Cortex of kidney (tissue), 1 donor: ENCODE measurements at places on chromosomes 7 and 10.

DNA sequence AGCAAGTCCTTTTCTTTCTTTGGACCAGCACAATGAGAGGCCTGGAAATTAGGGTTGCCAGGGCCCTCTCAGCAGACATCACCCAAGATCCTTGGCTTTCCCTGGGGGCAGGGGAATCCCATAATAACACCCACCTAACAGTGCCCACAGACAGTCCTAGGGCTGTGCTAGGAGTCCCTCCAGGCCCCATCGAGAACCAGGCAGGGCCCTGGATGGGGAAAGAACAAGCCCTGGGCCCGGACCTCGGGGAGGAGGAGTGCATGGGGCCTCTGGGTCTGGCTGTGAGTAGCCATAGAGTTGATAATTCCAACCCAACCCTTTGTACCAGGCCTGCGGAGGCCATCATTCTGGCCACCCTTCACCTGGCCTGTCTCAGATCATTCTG, 201.2 kb upstream of the ZMIZ1 start:
- no peak for DNase-seq

DNA sequence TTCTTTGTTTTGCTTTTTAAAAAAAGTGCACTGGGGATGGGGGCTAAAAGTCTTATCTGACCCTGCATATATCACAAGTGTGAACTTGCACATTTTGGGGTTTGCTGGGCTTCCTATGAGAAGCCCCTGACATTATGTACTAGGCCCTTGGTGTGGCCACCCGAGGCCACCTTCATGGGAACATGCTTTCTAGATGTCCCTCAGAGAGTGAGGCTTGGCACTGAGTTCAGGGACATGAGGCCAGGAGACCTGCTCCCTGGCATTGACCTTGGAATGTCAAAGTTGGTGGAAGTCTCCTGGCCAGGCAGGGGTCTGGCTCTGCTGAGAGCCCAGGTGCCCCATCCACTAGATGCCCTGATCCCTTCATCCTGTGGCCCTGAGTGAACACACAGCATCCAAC, 536.2 kb downstream of the TCERG1L start:
- no peak for DNase-seq

GRCh38 chr10:30045961-30046360, 13.4 kb downstream of the JCAD start:
- DNase-seq: no peak

DNA sequence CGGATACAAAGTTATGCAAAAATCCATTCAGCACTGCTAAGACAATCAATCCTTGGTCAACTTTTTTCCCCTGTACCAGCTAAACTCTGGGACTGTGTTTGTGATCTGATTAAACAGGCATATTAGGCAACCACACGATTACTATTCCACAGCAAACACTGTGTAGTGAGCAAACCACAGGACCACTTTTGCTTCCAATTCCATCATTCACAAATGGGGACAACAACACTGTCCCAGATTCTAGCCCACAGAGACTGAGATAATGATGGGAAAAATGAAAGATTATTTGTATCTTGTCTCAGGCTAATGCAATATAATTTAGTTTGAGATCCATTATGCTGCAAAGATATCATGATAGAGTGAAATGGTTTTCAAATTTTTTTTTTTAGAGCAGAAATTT, 163.7 kb upstream of the AOAH start:
- no peak for DNase-seq

DNA sequence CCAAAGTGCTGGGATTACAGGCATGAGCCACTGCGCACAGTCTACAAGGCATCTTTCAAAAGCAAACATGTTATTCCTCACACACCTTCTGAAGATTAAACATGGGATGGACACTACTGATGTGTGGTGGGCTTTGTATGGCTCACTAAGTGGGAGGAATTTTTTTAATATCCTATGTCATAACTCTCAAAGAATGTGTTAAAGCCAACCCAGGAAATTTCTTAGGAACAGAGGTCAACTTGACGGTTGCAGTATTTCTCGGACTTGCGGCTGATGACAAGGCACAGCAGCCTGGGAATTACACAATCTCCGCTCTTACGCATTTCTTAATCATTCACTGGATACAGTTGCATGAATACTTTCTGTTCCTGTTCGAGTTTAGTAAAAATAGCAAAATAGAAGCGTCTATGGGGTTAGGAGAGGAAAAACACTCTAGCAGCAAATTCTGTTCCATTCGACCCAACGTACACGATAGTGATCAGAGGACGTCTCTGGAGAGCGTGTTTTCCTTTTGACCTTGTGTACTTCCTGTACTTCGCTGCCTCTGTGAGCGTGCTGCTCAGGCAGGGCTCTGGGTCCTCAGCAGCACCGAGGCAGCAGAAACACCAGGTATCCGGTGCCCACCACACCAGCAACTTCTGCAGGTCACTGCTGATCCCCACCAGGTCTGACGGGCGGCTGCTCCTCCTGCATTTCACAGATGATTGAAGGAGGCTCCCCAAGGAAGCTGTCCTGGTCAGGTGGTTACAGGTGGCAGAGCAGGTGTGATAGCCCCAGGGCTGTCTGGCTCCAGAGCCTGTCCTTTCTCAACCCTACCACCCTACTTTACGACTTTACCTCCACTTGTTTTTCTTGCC, 26.4 kb upstream of the SRGN start:
- DNase-seq: no peak

DNA sequence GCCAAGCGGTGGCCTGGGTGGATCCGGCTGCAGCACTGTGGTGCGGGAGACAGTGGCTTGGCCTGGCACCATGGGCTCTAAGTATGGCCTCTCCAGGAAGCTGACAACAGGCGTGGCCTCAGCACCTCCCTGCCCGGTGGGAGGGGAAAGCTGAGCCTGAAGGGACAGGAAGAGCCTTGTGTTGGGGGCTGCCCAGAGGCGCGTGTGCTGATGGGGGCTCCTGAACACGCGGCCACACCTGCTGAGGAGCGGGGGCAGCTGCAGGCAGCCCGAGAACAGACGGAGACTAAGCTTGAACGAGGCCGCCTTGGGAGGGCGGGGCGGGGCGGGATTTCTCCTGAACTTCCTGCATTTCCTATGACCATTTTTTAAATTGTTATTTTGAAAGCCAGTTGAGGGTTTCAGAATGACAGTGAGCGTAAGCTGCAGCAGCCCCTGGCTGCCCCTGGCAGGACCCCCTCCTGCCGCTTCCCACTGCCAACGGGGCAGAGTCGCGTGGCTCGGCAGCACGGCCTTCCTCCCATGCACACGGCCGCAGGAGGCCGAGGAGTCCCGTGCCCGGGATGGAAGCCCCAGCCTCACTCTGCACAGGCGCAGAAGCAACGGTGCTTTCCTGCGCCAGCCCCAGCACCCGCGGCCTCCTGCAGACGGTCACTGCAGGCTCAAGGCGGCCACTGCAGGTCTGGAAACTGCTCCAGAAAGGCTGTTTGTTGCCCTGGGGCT, 43.2 kb downstream of the DPYSL4 start:
- no peak for DNase-seq

GRCh38 chr7:130435311-130435854, 5.4 kb downstream of the CEP41 start:
- no peak for DNase-seq

- no peak for DNase-seq
Observed at GRCh38 chr7:119175911-119176627, 951.6 kb downstream of the ANKRD7 start.

- no peak for DNase-seq
Observed at GRCh38 chr10:124629415-124629814, 114.8 kb downstream of the FAM53B start.

DNA sequence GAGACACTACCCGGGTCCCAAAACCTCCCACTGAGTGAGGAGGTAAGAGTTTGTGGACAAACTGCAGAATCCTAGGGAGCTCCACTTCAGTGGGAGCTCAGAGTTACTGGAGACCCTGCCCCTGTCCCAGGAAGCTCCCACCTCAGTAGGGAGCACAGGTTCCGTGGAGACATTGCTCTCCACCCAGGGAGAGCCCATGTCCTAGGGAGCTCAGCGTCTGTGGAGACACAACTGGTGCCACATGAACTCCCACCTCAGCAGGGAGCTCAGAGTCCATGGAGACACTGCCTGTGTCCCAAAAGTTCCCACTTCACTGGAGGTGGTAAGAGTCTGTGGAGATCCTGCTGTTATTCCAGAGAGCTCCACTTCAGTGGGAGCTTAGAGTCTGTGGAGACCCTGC, 6.3 kb downstream of the MYO1G start:
- DNase-seq: no peak

- DNase-seq: no peak
Observed at GRCh38 chr7:47368190-47368812, 213.6 kb downstream of the TNS3 start.

DNA sequence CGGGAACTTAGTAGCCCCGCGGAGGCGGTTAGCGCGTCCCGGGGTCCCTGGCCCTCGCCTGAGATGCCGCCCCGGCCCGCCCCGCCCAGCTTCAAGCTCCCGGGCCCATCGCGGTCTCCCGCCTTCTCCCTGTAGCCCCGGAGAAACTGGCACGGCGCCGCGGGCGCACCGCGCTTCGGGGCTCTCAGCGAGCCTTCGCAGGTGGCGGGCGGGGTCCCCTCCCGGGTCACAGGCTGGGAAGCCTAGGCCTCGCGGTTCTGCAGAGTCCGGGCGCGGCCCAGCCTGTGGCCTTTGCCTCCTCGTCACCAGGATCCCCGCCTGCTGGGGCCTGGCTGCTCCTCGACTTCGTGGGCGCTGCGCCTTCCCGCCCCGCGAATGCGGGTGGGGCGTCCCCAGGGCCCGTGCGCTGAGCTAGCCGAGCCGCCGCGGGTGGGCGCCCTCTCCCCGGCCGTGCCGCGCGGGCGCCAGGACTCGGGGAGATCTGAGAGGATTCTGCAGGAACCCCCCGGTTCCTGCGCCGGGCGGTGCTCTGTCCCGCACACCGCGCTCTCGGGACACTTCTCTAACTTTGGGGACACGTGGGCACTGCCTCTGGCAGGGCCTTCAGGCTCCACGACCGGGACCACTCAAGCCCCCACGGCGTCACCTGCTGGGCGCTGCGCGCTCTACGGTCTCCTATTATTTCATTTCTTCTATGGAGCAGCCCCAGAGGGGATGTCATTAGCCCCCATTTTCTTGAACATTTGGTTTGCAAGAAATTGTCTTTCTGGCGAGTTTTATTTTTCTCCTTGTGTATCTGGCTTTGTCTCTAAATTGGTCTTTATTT, 682 bp upstream of the RGS10 start:
- DNase-seq: no peak

- DNase-seq: no peak
Observed at GRCh38 chr10:50567384-50567783, 56.4 kb downstream of the SGMS1 start.

DNA sequence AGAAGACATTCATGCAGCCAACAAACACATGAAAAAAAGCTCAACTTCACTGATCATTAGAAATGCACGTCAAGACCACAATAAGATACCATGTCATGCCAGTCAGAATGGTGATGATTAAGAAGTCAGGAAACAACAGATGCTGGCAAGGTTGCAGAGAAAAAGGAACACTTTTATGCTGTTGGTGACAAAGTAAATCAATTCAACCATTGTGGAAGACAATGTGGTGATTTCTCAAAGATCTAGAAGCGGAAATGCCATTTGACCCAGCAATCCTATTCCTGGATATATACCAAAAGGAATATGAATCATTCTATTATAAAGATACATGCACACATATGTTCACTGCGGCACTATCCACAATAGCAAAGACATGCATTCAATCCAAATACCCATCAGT, 77.6 kb downstream of the C10orf90 start:
- no peak for DNase-seq

DNA sequence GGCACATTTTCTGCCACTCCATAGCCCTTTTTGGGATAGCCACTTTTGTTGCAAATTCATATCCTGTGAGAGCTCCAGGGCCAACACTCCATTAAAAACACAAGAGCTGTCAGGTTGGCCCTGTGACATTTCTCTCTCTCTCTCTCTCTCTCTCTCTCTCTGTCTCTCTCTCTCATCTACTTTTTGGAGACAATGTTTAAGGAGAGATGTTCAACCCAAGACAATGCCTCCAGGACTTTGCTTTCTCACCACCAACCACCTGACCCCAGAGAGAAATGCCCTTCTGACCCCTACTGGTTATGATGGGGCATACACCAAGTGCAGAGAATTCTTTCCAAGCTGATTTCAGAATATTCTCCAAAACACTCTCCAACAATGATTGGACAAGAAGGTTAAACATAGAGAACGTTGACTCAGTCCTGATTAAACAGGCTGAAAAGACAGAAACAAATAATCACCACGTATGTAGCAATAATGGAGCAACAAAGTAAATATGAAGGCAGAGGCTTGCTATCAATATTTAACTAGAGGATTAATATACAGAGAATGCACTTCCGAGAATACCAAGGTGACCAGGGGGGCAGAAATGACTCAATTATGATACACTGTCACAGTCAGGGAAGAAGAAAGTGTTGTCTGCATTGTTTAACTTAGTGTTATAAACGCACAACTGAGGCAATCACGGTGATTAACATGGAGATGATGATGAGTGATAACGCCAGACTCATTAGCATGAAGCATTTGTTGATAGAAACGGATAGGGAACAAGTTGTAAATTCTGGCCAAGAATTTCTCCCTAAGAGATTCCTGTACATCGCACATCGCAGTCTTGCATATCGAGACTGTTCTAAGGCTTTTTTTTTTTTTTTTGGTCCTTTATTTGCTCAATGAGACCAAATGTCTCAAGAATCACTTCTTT, 178.5 kb downstream of the NRP1 start:
- DNase-seq: no peak

DNA sequence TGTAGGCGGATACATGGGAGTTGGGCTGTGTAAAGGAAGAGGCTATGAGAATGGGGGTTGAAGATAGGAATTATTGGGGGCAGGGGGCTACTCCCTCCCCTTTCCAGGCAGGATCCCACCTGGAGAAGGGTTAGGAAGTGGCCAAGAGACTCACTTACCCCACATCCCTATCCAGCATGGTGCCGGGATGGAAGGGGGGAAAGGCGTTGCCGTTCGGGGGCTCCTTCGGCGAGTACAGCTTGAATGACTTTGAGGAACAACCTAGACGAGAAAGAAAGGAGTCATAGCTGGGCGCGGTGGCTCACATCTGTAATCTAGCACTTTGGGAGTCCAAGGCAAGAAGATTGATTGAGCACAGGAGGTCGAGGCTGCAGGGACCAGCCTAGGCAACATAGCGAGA, 8.9 kb downstream of the LDB1 start:
- DNase-seq: no peak

DNA sequence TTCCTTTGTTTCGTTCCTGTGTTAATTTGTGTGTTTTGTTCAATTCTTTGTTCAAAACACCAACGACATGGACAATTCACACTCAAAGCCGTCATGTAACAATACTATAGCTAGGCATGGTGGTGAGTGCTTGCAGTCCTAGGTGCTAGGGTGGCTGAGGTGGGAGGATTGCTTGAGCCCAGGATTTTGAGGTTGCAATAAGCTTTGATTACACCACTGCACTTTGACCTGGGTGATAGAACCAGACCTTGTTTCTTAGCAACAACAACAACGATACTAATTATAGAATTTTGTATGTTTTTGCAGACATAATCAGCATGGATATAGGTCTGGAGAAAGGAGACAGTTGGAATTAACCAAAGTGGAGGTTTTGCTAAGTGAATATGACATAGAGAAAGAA, 936.2 kb downstream of the PCDH15 start:
- no peak for DNase-seq

DNA sequence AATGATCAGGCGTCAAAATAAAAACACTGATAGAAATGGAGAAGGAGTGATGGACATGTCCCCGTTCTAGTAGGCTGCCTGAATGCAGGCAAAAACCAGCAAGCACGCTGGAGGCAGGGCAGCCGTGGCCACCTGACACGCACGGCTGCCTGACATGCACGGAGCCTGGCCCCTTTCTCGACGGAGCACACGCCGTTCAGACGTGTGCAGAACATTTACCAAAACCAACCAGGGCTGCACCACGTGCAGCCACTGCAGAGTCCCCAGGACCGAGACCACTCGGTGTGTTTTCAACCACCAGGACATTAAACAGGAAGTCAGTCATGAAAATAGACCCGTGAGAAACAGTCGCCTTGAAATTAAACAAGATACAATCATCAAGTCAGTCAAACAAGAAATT, 61.9 kb upstream of the NKX6-2 start:
- DNase-seq: no peak
